ENCODE measurements at places on chromosomes 6 and 20.

DNA sequence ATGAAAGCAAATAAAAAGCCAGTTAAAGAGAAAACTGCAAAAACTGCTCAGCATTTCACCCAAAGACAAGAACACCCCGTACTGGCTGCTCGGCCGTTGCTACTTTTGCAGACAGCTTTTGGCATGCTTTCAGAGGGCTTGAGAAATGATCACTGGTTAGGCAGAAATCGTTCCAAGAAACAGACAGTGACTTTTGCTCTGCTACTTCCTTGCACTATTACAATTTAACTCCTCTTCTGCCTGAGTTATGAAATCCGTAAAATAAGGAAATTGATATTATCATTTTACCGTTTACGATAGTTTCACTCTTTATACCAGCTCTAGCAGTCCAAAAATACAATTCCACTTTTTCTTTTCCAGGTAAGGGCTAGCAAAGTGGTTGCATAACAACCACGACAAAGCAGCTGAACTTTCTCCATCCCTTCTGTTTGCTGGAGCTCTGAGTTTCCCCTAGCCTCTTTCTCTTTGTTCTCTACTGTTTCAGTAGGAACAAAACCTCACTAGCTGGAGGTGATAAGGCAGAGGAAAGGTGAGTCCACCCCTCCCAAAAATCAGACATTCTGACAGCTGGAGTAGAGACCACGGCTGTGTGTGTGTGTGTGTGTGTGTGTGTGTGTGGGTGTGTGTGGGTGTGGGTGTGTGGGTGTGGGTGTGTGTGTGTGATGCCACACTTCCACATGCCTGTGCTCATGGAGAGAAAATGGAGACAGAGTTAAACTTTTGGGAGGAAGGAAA, 191.8 kb upstream of the RREB1 start:
- no peak for DNase-seq

DNA sequence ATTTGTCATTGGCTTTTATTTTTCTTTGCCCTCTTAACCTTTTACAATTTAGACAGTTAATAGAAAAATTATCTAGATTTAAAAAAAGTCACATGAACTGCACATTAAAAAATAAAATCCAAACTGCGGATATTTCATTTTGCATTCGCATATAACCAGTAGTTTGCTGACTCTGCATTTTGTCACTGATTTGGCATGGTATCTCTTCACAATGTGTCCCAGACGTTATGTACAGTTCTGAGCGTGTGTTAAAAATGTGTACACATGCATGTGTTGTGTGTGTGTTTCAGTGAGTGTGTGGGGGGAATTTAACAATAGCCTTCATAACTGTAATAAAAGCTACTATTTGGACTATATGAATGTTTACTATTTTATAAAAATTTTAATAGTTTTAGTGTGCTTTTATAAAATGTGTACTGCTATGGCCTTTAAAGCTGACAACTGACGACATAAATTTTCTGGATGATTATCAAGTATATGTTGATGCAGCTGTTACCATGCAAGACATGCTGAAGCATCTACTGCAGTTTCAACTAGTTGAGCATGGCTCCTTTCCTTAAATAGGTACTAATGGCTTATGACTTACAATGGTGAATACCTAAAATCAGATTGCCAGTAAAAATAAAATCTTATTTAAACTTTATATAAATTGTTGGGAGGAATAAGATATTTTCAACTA, 67.7 kb downstream of the HMGCLL1 start:
- no peak for DNase-seq

DNA sequence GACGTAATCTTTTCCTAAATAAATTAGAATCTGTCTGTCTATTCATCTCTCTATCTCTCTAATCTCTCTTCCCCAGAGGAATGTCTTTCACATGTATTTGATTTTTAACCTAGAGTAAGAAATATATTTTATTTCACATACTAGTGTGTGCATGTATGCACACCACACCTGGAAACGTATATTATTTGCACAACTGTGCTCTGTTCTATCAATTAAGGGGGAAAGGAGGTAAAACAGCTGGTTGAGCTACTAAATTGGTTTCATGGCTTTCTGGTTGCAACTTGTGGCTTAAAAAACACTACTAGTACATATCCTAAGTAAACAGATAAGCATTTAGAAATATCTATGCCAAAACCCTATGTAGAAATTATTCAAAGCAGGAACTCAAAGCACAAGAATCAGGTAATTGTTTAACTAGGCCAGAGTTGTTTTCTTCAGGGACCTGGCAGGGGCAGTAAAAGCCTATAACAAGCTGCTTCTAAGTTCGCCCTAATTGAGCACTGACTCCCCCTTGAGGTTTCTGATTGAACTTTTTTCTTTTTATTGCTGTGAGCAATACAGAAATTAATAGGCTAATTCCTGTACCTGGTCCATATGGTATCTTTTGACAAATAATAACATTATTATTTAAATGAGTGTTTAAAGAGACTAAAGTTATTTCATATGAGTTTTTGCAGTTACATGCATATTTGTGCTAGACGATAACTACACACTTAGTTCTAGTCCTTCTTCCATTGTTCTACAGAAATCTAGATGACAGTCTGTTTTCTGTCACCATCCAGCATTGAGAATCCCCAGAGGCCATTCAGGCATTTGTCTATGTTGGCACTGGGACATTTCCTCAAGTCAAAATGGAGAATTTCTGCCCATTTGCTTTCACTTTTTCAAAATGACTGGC, 88.6 kb downstream of the MCHR2 start:
- DNase-seq = no peak

- no peak for DNase-seq
These were observed 46.2 kb upstream of the ARMH2 start for GRCh38 chr6:24844903-24845302.

- no peak for DNase-seq
These were observed 55.0 kb downstream of the NOX3 start for GRCh38 chr6:155400654-155400965.

DNA sequence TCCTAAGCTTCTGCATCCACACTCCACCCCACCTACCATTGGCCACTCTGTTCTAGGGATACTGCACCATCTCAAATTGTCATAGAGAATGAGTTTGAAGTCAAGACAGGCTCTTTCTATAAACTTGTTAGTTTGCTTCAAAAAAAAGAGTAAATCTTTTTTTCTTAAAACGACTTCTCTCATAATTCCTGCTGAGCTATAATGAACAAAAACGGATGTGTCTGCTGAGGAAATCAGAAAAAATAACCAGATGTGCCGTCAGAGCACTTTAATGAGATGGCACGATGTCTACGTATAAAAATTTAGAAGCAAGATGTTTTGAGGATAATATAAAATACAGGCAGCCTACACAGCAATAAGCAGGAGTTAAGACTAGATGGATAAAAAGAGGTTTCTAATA, 24.0 kb upstream of the DDO start:
- no peak for DNase-seq

DNA sequence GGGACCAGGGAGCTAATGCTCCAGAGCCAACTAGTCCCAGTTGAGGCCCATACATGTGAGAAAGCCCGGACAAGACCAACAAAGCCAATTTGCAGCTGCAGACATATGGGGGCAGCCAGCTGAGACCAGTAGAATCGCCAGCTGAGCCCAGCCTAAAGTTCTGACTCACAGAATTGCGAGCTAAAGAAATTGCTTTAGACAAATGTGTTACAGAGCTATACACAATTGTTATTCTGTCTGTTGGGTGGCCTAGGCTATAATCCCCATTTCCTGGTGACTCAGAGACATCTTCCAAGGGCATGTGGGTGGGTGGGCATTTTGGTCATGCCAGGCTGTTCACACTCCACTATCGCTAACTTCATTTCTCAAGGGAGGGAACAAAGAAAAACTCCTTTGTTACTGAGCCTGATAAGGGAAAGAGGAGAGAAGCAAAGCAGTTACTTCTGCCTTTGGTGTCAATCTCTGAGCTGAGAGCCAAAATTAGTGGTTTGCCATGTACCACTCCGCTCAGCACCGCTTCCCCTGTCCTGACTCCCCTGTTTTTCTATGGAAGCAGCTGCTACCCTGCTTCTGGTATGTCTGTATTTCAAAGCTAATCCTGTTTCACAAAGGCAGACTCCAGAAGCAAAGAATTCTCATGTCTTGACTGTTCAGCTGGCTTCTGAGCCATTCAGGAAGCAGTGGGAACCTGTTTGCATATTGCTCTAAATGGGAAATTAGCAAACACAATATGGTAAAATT, 26.1 kb downstream of the SCP2D1 start:
- no peak for DNase-seq

DNA sequence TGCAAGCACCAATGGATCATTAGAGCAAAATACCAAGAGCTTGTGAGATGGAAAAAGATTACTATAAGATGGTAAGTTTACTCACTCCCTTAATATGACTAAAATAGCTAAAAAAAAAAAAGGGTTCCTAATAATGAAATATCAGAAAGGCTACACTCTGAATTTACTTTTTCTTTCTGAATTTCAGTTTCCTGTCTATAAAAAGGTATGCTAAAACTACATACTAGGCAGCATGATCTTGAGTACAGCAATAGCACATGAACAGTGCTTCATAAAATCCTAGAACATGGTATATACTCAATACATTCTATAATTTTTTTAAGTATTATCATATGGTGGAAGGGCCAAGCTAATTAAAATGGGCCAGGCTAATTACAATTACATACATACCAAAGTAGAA, 24.0 kb upstream of the FAM135A start:
- no peak for DNase-seq

GRCh38 chr20:18176318-18176785, 38.7 kb downstream of the KAT14 start:
- no peak for DNase-seq

GRCh38 chr20:52096117-52096516, 95.5 kb downstream of the ZFP64 start:
- DNase-seq = no peak

DNA sequence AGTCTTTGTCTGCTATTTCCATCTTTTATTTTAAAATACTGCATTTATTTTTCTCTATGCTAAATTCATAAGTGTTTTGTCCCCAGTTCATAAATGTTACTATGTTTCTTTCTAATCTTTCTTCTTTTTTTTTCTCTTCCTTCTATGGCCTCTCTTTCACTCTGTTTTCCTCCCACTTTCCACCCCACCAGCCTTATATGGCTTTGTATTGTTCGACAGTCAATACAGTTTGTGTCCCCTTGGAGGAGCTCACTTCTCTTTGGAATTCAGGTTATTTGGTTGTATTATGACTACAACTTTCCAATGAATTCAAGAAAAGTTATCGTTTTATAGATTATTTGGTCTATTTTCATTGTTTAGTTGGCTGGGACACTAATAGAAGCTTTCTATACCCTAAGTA, 393.5 kb downstream of the NKAIN2 start:
- no peak for DNase-seq

DNA sequence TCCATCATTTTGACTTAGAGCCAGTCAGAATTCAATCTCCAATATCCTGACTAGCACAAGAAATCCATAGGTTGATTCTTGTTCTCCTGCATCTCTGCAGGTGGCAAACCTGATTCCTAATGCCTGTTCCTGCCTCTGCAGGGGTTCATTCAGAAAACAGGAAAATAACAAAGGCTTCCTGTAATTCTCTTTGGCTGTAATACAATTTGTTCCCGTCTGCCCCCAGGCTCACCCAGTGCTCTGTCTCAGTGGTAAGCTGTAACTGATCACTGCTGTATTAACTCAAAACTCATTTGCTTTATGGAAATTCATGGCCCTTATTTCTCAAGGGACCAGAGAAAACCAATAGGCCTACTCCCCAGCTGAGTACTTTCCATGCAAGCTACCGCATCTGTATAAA, 88.6 kb downstream of the OPRM1 start:
- DNase-seq = no peak

DNA sequence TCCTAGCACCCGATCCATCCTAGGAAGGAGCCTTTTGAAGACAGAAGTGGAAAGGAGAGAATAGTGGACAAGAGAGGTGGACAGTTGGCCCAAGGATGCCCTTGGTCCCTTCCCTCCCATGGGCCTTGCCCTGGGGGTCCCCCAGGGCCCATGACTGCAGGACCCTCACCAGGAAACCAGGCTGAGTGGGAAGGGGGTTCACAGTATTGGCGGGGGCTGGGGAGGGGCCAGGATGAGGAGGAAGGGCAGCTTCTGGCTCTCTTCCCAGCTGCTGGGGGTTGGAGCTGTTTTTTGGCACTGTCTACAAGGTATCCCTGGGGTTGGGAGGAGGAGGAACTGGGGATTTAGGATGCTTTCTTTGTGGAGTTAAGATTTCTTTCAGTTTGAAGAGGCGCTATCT, 4.0 kb upstream of the DSN1 start:
- DNase-seq = no peak

Data from stimulated activated CD4-positive, alpha-beta T cell treated with anti-CD3 and anti-CD28 coated beads, Interleukin-4, amount 100 ng/mL, for 24 hours (primary cell).